ENCODE measurements at places on chromosomes 7 and 10. TPM values are rescaled to one million over a fixed set of nuclear protein-coding genes. Genes with fewer than 3 reads are reported as not detected.

The TDRD1 gene
- total RNA-seq: not detected

The C10orf62 gene
- total RNA-seq: not detected

DNA sequence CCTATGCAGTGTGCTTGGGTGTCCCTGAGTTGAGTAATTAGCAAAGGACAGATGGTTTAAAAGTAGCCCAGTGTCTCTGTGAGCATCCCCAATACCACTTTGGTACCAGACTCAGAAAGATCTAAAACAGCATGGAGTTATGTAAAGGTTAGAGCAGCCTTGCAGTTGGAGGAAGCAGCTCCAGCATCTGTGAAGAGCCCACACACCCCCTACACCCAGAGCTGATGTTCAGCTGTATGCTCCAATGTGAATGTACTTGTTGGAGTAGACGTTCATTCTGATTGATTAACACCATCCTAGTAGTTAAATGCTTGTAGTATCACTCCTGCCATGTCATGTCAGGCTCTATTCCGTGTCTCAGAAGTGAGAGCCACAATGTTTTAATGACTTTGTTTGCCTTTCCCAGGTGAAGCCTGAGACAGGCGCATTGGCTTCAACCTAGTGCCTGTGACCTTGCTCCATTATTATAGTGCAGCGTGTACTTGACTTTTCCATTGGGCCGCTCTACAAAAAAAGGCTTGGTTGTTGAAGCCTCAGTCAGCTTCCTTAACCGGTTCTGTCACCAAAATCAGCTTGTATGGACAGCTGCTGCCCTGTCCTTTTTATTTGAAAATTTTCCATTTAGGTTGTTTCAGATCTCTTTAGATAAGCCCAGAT, 154.2 kb downstream of the LCOR start:
- DNase-seq: no peak

DNA sequence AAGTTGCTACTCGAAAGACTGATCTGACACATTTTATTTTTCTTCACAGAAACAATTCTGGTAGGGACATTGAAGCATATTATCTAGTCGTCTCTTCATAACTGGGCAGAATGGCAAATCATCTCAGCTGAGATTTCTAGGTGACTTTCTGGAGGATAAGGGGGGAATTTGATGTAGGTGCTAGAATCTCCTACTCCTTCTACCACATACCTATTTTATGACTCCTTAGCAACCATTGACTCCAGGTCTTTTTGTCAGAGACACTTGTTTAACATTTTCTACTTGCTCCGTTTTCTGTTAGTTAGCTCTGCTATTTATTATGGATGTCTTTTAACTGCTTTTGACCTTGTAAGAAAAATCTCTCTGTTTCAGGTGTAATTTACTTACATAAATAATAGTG, 380.9 kb upstream of the SEMA3C start:
- no peak for DNase-seq

The COL17A1 gene
- 149 TPM for total RNA-seq

GRCh38 chr7:2353113-2353935, 1.3 kb upstream of the EIF3B start:
- DNase-seq: no peak

DNA sequence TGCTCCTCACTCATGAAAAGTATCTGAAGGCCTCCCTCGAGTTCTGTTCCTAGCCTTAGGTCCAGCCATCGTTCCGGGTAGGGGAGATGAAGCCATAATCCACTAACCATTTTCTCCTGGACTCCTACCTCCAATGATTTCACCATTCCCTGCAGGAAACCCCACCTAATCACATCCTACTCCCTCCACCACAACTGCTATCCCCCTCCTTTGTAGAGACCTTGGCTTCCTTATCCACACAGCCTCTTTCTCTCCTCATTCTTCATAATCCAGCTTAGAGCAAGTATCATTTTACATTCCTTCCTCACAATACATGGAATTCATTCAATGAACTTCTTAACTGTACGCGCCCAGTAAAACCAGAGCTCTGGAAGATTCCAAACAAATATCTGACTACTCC, 18.7 kb downstream of the HNRNPF start:
- no peak for DNase-seq

- no peak for DNase-seq
These were observed 55.4 kb downstream of the LANCL2 start for GRCh38 chr7:55420530-55420929.

The FANK1 gene
- 6.6 TPM for total RNA-seq

- no peak for DNase-seq
These were observed 53.0 kb upstream of the ABCB5 start for GRCh38 chr7:20562461-20562860.

DNA sequence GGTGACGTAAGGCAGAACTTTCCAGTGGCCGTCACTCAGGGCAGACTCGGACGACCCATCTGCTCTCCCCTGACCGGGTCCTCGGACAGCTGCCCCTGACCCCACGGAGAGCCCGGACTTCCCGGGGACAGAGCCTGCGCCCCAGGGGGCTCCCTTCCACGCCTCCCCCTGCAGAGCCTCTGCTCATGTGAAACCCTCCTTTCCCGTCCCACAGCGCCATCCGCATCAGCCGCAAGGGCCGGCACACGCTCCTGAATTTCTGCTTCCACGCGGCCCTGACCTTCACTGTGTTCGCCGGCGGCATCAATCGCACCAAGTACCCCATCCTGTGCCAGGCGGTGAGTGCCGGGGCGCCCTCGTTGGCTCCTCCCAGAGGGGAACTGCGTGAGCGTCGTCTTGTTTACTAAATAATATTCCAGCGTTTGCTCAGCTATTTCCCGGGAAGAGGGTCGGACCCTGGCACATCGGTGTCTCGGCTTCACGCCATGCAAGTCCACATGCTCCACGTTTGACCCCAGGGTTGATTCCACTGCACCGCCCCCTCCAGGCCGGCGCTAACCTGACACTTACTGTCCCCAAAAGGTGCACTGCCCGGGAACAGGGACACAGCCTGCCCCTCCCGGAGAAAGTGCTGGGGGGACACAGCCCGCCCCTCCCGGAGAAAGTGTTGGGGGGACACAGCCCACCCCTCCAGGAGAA, 10.9 kb downstream of the ADGRA1 start:
- DNase-seq: no peak

GRCh38 chr10:681670-682318, 7.7 kb downstream of the DIP2C start:
- no peak for DNase-seq

The DNAJC9 gene
- 16.2 TPM for total RNA-seq

DNA sequence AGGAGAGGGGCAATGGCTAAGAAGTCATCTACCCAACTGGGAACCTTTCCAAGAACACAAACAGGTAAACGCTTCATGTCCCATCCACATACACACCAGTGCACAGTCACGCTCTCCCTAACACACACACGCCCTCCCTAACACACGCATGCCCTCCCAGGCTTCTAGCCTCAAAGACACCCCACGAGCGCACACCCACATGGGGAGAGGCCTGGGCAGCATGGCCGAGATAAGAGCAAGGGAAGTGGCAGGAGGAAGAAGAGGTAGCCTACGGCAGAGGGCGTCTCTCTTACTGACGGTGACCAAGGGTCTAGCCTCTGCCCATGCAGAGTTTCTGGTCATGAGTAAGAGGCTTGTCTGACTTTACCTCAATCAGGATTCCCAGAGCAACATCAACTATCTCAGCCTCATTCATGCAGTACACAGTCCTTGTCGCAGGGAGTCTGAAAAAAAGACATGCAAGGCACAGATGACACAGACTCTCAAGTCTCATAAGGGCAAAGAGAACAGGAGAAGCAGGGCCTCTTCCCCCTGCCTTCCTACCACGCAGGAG, 3.1 kb downstream of the CYREN start:
- no peak for DNase-seq

DNA sequence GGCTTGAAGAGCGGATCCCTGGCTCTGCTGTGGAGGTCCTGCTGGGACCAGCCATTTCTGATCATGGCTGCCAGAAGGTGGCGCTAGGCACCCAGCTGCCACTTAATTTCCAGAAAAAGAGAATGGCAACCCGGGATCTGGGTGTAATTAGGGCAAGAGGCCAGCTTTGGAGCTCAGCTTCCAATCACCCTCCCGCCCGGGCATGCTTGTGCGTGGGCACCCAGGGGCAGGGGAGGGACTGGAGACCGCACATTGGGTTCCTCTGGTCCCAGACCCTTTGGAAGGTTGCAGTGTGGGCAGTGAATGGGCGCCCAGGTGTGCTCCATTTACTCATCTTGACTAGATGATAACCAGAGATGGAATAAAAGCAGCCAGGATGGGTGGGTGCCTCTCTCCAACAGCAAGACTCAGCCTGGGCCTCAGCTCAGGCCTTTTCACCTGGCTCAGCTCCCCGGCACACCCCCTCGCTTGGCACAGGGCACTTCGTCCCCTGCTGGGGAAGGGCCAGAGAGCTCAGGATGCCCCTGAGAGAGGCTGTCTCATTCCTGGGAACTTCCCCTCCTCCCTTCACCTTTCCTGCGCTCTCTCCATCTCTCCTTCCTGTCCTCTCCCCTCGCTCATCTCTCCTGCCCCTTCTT, 14.7 kb downstream of the FAM241B start:
- no peak for DNase-seq

DNA sequence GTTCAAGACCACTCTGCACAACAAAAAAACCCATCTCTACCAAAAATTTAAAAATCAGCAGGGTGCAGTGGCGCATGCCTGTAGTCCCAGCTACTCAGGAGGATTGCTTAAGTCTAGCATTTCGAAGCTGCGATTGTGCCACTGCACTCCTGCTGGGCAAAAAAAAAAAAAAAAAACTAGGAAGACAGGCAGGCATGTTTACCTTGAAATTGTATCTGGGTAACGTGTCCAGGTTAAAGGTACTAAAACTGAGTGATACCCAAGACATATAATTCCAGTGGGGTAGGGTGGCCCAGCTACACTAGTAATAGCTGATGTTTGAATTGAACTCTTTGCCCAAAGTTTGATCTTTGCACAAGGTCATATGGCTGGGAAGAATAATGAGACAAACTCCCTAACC, 16.2 kb downstream of the GHITM start:
- no peak for DNase-seq

DNA sequence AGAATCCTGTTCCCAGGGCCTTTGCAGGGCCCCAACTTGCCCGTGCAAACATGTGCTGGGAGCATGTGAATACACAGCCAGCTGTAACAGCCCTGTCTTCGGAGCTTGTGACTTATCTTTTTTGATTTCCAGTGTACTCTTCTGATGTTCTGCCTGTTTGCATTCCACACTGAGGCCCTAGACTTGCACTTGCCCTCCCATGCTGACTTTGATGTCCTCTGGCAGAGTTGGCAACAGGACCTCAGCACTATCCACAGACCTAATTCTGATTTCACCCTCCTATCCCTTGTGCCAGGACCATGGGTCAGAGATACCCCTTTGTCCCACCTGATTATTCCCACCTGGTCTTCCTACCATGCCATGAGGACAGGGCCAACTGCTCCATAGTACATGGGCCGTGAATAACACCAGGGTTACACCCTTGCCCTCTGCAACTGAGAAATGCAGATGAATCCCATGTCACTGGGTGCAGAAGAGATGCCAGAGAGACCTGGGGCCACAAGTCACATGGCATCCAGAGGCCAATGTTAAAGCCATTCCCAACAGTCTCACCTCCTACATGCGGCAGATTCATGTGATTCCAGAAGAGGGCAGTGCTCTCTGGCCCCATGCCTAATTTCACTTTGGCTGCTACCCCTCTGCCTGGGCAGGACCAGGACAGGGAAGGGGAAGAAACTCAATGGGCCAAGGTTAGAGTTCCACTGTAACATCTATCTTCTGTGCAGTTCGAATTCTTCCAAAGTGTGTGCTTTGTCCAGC, 43.0 kb downstream of the SCRN1 start:
- no peak for DNase-seq

- DNase-seq: no peak
These were observed 602.2 kb downstream of the LRMDA start for GRCh38 chr10:76033457-76034196.

- no peak for DNase-seq
These were observed 1.5 kb upstream of the HTR7 start for GRCh38 chr10:90859321-90859751.

The PLAC9 gene
- 61.4 TPM for total RNA-seq

GRCh38 chr7:22378199-22378980, 21.4 kb upstream of the RAPGEF5 start:
- no peak for DNase-seq

DNA sequence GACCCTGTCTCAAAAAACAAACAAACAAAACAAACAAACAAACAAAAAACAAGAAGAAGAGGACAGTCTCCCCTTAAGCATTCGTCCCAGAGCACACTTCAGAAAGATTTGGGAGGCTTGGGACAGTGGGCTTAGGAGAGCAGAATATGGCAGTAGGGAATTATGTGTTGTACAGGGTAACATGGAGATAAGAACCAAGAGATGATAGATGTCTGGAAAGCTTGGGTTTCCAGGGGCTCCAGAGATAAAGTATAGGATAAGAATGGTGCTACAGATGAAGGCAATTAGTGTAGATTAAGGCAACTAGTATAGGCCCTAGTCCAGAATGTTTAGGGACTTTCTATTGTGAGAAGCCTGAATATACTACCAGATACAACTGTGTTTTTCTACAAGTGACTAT, 934.9 kb upstream of the AUTS2 start:
- DNase-seq: no peak

The PPP1R17 gene
- not detected for total RNA-seq

The DENND2A gene
- 17.4 TPM for total RNA-seq

GRCh38 chr10:117927871-117928270, 118.9 kb downstream of the RAB11FIP2 start:
- DNase-seq: peak; percentile 47

DNA sequence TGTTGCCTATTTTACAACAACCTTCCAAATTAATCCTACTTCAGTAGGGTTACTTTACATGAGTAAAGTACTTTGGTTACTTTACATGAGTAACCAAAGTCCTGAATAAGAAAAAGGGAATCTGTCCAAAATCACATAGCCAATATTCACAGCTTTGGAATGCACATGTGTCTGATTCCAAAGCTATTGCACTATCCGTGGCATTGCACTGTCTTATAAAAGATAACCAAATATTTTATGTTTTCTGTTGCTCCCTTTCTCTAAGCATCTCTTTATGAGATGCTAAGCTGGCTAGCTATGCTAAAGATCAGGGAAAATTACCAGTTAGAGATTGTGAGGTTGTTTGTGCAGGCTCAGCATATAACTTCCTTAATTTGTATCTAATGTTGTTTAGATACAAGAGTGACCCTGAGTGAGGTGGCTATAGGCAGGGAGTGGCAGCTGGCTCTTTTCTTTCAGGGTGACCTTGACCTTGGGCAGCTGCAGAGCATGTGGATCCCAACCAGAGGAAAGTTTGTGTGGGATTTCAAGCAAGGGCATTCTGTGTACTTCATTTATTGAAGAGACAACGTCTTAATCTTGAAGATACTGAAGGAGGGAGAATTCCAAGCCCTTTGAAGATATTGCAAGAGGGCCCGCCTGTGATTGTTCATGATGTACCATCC, 366.1 kb upstream of the ANKRD30A start:
- no peak for DNase-seq

GRCh38 chr7:44388089-44388970, 62.9 kb upstream of the CAMK2B start:
- peak; percentile 60 for DNase-seq

DNA sequence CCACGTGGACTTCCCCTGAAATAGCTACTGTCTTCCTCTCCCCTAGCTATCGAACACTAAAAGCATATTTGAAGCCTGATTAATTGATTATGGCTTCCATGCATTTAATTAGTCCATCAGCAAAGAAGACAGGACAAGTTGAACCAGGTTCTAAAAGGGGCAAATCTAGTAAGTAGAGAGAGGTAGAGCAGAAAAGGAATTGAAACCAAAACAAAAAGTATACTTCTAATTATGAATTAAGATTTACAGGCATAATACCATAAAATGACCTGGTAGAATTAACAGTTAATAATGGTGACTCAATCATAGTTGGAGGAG, 393 bp upstream of the DNAJC1 start:
- DNase-seq: no peak

The PAX4 gene
- not detected for total RNA-seq
